ENCODE measurements at places on chromosomes 4 and X. TPM values are rescaled to one million over a fixed set of nuclear protein-coding genes. Genes with fewer than 3 reads are reported as not detected.

DNA sequence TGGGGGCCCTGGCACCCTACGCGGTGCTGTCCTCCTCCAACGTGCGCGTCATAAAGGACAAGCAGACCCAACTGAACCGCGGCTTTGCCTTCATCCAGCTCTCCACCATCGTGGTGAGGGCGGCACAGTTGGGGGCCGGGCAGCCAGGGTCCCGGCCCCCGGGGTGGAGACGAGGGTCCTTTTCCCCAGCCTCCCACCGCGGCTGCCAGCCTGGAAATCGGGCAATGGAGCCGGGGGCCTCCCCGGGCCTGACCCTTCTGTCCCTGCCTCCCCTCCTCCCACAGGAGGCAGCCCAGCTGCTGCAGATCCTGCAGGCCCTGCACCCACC lies 13.7 kb upstream of the UBA1 start:
- no peak for ATAC-seq

GRCh38 chr4:56701644-56702043 lies 20.5 kb upstream of the HOPX start:
- ATAC-seq: no peak

DNA sequence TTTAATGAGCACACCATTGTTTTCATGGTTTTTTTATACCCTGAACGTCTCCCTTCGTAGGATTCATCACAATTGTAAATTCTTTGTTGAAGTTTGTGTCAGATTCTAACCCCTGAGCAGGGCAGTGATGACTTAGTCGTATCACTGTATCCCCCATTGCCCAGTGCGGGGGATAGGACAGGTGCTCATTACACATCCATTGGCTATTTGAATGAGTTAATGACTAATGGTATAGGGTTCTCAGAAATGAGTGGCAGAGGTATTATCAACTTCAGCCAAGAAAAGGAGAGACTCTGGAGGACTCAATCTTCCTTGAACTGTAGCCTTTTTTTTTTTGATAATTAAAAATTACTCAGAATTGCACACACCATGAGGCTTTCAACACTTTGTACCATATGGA lies 64.6 kb downstream of the SYNPO2 start:
- ATAC-seq: no peak

The FAM9C gene
- 0.21 TPM for total RNA-seq

The WDR17 gene
- 1.3 TPM for total RNA-seq

The GYPE gene
- total RNA-seq: not detected

The RAB40AL gene
- total RNA-seq: 0.64 TPM

The SETD7 gene
- total RNA-seq: 22.7 TPM
